ENCODE measurements at places on chromosomes 12 and 14.

GRCh38 chr14:103019826-103020225 is 37.5 kb downstream of the CDC42BPB start:
- no peak for DNase-seq

- DNase-seq = no peak
Measured at GRCh38 chr14:52954346-52955214, 3.7 kb upstream of the FERMT2 start.

- no peak for DNase-seq
Measured at GRCh38 chr14:72605921-72606220, 288.0 kb downstream of the DPF3 start.

GRCh38 chr12:1926251-1926657 is 7.8 kb upstream of the CACNA2D4 start:
- DNase-seq = no peak

Measured in GM12892 (cell line).